ENCODE measurements at places on chromosomes 7 and 10.

DNA sequence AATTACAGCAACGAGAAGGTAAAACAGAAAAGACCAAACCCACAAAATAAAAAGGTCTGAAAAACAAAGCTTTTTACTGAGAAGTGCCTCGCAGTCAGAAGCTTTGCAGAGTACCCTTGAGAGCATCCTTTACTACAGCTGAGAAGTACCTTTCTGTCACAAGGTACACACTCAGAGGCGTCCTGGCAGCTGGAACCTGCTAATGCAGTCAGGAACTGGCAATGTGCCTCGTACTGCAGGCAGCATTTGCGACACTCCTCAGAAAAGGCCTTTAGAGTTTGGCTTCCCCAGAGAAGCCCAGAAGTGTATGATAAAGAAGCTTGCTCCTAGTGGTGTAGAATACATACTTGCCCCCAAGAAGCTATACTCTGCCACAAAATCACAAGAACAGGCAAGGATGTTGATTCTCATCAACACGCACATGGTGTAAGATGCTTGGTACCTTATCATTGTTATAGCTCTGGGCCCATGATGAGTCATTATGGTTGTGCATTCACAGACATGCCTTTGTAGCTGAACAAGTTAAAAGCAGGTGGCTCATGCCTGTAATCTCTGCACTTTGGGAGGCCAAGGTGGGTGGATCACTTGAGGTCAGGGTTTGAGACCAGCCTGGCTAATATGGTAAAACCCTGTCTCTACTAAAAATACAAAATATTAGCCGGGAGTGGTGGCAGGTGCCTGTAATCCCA, 2.0 kb upstream of the GTPBP4 start:
- no peak for DNase-seq

DNA sequence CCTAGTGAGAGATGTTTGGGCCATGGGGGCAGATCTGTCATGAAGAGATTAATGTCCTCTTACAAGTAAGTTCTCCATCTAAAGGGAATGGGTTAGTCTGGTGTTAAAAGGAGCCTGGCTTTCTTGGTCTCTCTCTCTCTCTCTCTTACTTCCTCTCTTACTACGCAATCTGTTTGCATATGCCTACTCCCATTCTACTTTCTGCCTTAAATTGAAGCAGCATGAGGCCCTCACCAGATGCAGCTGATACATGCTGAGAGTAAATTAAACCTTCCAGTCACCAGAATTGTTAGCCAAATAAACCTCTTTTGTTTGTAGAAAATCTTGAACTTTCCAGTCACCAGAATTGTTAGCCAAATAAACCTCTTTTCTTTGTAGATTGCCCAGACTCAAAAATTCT, 884.1 kb downstream of the NRG3 start:
- no peak for DNase-seq

DNA sequence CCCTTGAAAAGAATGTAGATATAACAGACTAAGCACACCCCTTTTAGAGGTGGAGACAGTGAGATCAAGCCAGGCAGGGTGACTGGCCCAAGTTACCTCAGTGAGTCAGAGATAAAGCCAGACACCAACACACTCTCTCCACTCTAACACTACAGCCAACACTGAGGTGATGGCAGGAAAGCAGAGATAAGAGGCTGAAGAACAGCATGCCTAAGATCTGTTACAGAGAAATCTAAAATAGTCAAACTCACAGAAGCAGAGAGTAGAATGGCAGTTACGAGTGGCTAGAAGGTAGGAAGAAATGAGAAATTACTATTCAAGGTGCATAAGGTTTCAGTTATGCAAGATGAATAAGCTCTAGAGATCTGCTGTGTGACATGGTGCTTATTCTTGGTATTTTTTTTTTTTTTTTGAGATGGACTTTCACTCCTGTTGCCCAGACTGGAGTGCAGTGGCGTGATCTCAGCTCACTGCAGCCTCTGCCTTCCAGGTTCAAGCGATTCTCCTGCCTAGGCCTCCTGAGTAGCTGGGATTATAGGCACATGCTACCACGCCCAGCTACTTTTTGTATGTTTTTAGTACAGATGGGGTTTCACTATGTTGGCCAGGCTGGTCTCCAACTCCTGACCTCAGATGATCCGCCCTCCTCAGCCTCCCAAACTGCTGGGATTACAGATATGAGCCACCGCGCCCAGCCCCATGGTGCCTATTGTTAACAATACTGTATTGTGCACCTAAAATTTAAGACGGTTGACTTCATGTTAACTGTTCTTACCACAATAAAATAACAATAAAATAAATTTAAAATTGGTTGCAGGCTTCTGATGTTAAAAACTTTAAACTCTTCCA, 28.7 kb downstream of the ICA1 start:
- no peak for DNase-seq

DNA sequence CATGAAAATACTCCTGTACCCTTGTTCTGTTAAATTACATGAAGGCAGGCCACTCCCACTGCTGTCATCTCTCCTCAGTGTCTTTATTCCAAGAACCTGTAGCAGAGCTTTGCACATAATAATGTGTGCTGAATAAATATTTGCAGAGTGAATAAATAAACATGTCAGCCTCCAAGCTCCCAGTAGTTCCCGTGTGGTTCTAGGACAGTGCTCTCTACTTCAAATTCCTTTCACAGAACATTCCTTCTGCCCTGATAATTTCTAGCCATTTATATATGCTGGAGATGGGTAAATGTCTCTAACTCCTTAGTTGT, 20.3 kb upstream of the HYAL4 start:
- DNase-seq = no peak

DNA sequence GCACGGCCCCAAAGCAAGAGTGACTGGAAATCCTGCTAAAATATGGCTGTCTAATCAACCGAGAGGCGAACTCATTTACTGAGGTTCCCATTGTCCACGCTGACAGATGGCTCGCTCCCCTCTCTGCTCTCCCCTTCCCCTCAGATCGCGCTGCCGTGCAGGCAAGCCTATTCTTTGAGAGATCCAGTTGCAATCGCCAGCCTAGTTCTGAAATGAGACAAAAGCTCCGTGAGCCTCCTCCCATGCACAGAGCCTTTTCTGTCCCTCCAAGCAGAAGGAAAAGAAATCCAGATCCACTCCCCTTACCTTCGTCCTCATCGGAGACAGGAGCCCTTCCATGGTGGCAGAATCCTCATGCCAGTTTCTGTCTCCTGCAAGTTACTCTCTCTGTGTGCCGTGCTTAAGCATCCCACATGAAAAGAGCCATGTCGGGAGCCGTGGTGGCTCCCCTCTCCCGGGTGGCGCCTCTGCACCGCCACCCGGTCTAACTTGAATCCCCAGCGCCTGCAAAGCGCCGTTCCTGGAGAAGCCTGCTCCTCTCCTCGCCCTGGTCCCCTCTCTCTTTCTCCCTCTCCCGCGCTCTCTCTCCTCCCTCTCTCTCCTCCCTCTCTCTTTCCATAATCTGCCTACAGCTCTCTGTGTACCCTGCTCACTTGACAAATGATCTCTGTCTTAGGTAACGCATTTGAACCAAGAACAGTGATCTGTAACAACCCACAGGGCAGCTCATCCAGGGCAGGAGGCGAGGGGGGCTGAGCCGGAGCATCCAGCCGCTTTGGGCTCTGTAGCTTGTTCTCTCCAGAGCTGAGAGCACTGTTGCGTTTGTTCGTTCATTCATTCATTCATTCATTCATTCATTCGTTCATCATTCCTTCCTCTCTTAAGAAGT, 156.8 kb downstream of the FRMD4A start:
- DNase-seq = no peak

GRCh38 chr7:112390167-112390566, 60.1 kb upstream of the IFRD1 start:
- no peak for DNase-seq

DNA sequence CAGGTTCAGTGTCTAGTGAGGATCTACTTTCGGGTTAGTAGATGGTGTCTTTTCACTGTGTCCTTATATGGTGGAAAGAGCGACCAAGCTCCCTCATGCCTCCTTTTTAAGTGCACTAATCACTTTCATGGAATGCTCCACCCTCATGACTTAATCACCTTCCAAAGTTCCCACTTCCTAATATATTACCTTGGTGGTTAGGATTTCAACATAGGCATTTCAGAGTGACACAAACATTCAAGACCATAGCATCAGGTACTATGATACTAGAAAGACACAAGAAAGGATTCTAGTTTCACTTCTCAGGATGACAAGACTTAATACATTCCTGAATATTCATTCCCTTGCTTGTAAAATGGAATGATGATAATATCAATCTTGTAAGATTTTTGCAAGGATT, 119.1 kb upstream of the FAM3C start:
- no peak for DNase-seq

- DNase-seq = no peak
Measured at GRCh38 chr10:62528441-62528840, 154.3 kb downstream of the ZNF365 start.

DNA sequence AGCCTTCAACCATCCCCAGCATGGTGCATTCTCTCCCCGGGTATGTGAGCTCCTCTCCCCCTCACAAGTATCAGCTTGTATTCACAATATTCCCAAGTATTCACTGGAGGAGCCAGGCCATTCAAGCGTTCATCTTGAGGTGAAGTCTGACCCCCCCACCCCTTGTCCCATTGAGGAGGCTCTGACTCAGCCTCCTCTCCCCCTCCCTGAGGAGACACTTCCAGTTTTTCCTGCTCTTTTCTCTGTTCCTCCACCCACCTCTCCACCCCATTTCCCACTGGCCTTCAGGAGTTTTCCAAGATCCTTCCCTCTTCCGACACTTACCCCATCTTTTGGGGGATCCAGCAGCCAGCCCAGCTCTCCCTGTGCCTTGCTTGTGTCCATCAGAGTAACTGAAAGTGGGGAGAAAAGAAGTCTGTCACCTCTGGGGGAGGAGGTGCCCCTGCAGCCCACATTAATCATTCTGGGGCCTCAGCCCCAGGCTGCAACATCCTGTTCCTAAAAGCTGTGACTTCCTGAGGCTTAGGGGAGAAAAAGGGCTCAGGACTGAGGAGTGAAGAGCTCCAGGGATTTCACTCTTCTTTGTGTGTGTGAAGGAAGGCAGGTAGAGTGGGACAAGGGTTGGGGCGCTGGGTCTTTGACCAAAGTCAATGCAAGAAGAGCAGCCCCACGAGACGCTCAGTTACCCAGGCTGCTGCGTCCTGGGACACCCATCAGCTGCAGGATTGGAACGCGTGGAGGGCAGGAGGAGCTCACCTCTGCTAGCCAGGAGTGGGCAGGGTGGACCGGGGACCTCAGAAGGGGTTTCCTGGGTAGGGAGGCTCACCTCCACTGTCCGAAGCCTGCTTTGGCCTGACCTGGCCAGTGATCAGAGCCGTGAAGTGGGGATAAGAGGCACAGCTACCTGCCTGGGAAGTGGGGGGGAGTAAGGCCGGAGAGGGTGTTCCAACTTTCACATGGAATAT, 1.1 kb downstream of the EPHA1 start:
- DNase-seq = peak; percentile 47

GRCh38 chr10:96516337-96516736, 2.6 kb upstream of the TLL2 start:
- no peak for DNase-seq

- DNase-seq = peak; percentile 9
Measured at GRCh38 chr10:24723386-24723787, 300 bp downstream of the ARHGAP21 start.

DNA sequence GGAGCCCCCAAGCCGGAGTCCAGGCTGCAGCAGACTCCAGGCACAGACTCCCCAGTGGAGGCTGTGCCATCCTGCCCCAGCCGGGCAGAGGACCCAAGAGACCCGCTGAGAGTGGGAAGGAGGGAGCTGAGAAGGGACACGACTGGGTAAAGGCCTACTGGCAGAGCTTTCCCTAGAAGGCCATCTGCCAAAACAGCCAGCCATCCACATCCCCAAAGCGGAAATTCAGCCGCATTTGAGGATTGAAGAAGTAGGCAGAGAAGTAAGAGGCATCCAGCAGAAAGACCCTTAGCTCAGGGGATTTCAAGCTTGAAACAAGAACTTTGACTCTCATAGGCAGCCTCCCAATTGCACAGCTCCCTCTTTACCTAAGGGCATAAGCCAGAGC, 857 bp downstream of the CPXM2 start:
- no peak for DNase-seq

DNA sequence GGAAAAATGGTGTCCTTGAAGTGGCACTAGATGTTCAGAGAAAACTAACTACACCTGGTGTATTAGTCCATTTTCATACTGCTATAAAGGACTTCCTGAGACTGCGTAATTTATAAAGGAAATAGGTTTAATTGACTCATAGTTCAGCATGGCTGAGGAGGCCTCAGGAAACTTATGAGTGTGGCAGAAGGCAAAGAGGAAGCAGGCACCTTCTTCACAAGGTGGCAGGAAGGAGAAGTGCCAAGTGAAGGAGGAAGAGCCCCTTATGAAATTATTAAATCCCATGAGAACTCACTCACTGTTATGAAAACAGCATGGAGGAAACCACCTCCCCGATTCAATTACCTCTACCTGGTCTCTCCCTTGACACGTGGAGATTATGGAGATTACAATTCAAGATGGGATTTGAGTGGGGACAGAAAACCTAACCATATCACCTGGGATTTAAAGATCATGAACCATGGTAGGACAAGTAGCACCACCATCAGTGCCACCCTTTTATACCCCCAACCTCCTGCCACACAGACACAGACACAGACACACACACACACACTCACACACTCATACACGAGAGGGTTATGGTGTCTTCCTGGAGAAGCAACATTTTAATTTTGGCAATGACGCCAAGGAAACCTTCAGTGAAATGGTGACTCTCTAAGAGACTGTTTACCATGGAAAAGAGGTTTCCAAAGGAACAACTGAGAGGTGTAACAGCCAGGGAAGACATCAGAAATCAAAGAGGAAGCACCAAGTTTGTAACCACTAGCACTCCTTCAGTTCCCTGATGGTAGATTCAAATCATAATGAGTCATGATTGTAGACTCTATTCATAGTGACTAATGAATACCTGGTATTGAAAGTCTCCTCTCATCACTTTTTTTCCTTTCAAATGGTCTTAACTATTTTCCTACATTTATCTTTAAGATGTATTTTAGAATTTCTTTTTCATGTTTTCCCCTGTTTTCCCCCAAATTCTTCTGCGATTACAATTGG, 41.8 kb upstream of the WNT16 start:
- no peak for DNase-seq

DNA sequence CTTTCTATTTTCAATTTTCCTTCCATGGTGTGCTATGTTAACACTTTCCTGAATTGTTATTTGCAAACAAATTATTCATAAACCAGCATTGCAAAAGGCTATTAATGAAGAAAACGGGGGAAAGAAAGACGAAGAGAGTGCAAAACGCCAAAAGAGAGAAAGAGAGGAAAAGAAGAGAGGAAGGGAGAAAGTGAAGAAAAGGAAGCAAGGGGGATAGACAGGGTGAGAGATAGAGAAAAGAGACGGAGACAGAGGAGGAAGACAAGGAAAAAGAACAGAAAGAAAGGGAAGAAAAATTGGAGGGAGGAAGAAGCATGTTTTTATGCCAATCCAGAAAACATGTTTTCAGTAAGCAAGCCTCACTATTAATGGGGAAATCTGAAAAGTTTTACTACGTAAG, 310.6 kb downstream of the TFEC start:
- no peak for DNase-seq
